Stimulated activated CD4-positive, alpha-beta T cell treated with anti-CD3 and anti-CD28 coated beads, Interleukin-4, amount 100 ng/mL, for 4 hours (primary cell): ENCODE measurements at places on chromosomes 11 and 22.

DNA sequence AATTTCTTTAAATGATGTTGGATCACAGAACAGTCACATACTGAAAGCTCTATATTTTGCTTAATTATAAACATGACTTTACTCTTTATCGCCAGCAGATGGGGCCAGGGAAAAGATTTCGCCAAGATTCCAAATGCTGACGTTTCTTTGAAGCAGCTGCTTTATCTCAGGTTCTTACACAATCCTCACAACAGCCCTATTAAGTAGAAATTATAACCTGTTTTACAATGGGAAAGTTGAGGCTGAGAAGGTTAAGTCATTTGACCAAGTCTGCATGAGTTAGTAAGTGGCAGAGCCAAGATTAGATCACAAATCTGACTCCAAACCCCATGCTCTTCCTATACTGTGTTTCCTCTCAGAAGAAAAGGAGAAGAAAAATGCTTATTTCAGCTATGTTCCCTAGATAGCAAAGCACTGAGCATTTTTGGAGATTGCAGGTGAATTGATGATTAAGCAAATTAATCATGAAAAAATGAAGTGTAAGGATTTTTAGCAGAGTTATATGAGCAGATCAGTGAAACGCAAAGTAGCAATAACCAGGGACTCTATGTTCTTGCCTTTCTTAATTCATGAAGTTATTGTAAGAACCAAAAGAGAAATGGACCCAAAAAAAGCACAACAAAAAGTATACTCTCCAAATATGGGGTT, 79.0 kb downstream of the AASDHPPT start:
- no peak for DNase-seq

DNA sequence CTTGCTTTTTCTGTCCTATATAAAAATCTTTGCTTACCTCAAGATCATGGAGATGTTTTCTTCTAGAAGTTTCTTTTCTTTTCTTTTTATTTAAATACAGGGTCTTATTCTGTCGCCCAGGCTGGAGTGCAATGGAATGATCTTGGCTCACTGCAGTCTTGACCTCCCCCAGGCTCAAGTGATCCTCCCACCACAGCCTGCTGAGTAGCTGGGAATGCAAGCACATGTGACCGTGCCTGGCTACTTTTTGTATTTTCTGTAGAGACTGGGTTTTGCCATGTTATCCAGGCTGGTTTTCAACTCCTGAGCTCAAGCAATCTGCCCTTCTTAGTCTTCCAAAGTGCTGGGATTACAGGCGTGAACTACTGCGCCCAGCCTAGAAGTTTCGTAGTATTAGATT, 45.3 kb downstream of the USP35 start:
- DNase-seq, result no peak

DNA sequence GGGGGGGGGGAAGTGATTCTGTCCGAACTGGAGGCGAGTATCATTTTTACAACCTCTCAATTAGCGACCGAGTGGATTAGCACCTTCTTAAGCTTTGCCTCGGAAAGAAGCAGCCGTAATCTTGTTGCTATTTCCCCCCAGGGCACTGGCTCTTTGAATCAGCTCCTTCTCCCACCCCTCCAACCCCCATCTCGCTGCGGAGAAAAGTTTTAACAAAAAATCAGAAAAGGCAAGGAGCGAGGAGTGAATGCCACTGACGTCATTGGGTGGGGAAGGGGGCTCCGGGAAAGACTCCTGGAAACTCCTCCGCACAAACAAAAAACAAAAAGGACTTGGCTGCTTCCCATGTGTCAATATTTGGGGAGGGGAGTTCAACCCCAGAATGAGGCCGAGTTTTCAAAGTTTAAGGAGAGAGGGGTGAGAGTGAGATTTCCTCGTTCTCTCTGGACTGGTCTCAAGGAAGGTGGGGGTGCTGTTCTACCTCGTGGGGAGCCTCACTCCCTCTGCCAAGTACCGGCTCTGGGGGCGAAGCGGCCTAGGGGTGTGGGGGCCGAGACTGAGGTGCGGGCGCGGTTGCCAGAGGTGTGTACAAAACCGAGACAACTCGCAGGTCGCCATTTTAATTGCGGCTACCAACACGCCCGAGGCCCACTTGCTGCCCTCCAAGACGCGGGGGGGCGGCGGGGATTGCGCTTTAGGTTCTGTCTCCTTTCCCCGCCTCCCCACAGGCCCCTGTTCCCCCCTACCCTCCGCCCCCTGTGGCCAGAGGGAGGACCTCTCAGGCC, 2.5 kb upstream of the PAX6 start:
- DNase-seq, result no peak

- DNase-seq, result no peak
Measured at GRCh38 chr11:117710211-117710610, 86.8 kb downstream of the DSCAML1 start.

GRCh38 chr11:1777737-1778136, 14.0 kb upstream of the CTSD start:
- DNase-seq, result no peak

DNA sequence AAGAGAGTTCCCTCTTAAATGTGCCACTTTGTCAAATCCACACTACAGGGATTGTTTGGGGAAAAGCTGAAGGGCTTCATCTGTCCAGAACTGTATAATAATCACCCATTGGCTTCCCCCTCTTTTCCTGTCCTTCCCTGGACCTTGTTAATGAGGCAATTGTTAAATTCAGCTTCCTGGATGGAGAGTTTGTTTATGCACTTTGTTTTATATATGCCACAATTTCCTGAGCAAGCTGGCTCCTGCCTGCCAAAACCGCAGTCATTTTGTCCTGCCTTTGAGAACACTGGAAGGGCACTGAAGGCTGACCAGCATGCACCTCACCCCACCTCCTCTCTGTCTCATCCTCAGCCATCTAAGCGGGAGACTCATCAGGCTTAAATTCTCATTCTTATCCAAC, 86.2 kb downstream of the MSANTD4 start:
- DNase-seq, result no peak

DNA sequence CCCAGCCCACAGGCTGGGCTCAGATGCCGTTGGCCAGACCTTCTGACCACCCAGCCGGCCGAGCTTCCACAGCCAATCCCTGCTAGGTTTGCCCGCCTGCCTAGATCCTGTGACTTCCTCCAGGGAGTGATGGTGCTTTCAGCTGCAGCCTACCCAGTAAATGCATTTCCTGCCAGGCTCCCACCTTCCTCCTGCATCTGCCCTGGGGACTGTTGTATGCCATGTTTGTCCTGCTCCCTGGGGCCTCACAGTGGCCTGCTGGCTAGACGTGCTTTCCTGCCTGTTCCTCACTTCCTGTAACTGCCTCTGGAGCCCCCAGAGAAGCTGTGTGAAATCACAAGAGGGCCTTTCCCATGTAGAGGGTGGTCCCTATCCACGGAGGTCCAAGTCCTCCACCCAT, 86.2 kb downstream of the GALNT18 start:
- no peak for DNase-seq

GRCh38 chr22:47113853-47114415, 351.5 kb downstream of the TBC1D22A start:
- DNase-seq, result no peak

- no peak for DNase-seq
Measured at GRCh38 chr11:30983143-30983542, 386.4 kb downstream of the DCDC1 start.

DNA sequence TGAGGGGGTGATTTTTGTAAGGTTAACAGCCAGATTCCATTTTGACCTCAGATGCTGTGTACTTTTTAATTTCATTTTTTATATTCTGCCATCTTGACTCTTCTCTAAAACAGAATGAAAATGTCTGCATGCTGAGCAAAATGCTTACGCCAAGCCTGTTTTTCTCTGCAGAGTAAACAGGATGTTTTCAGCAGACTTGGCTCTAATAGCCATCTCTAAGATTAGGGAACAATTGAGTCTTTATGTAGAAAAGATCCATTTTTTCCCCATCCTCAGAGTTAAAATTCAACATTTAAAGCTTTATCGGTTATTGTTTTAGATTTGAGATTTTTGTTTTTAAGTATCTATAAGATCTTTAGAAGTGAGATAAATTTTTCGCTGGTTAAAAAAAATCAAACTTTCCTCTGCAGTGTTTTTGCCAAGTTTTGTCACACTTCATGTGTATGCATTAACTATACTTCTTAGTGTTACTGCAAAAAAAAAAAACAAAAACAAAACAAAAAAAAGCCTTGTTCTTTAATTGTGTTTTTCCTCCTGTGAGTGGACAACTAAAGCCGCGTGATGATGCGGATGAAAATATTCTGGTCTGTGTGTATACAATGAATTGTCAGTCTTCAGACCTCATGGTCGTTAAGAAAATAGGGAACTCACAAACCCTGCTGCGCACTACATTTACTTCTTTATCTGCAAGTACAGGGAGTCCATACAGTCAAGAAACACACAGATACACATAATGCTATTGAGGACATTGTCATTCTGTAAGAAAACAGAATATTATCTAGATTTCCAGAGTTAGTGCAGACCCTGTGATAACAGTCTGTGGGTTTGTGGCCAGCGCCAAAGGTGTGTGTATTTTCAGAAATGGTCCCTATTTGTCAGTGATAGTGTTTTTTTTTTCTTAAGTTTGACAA, 17.5 kb upstream of the ADSL start:
- no peak for DNase-seq

- DNase-seq, result no peak
Measured at GRCh38 chr22:27752771-27753170, 48.8 kb downstream of the MN1 start.

GRCh38 chr11:83464160-83464944, 178.2 kb upstream of the CCDC90B start:
- no peak for DNase-seq

DNA sequence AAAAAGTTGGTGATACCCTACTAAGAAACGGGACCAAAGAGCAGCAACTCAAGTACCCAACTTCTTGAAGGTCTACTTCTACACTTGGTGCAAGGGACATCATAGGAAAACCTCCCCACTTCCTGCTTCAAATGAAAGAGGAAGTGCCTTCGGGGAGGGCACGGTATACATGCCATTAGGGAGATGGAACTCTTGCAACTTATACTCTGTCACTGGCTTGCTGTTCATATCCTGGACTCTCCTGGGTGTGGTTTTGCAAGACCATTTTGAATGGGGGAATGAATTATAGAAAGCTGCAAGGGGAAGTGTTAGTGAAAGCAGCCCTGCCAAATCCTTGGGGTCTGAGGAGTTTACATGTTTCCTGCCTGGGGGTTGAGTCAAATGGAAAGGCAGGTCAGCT, 41.9 kb downstream of the CSNK2A3 start:
- DNase-seq, result no peak

GRCh38 chr11:111795334-111795985, 29.3 kb upstream of the PPP2R1B start:
- no peak for DNase-seq

- DNase-seq, result peak; percentile 59
Measured at GRCh38 chr11:64844330-64845128, at the start of gene CDC42BPG. CDC42BPG (minus strand) TSS chr11:64844653; CDS start chr11:64844569, 84 bp downstream.
